Bone marrow (tissue), 2 donors: ENCODE measurements at places on chromosomes 13 and 19.

- DNase-seq: no peak
Observed at GRCh38 chr13:102039264-102039663, 362.6 kb downstream of the FGF14 start.

GRCh38 chr19:12527034-12527836 is 24.0 kb downstream of the ZNF564 start:
- no peak for DNase-seq

DNA sequence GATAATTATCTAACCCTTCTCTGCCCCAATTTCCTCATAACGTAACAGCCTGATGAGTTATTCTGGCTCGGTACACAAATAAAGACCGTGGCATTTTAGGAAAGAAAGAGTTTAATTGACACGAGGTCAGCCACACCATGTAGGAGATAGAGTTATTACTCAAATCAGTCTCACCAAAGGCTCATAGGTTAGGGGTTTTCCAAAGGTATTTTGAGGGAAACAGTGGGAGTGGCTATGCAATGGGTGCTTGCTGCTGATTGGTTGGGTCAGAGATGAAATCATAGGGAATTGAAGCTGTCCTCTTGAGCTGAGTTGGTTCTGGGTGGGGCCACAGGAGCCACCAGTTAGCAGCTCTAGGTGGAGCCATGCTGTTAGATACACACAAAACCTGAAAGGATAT is 137.5 kb downstream of the FREM2 start:
- no peak for DNase-seq

DNA sequence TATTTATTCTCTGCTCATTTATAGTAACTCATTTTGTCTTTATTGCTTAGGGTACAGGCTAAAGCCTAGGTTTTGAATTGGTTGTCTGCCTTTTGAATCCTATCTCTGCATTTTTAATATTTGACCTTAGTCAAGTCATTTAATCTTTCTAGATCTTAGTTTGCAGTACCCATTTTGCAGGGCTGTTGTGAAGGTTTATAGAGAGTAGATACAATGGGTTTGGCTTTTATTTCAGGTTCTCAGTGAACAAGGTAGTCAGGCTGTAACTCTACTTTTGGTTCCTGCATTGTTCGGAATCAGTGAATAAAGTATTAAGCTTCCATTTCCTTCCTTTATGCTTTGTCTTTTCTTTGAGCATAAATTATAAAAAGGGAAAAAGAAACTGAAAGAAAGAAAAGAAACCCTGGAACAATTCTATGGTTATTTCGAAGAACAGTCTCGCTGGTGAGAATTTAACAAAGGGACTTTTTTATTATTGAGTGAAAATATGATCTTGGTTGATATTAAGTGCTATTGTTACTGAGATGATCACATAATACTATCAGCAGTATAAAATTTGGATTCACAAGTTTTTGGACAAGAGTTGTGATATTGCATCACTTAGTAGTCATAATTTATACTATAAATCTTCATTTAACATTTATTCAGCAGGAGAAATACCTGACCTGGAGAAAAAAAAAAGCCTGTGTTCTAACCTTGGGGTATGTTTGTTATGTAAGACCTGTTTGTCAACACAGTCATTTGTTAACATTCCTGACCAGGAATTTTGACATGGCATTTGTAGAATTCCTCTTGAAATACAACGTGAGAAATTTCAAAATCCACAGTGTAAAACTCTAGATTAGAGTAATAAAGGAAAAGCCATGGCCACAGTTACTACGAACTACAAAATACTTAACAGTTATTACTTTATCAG is 91.3 kb downstream of the ZMYM2 start:
- DNase-seq: no peak

DNA sequence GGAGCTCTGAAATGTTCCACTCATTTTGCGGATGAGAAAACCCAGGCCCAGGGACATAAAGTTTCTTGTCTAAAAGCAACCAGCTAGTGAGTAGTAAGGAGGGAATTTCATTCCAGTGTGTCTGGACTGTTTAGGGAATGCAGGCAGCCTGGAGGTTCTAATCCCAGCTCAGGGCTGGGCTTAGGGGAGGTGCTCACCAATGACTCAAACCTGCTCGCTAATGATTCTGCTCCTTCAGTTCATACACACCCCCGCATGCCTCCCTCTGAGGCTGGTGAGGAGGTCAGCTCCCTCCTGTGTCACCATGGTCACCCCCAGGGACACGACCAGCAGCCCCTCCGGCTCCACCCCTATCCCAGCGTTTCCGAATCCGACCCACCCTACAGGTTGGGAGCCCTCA is 34.6 kb downstream of the CYP4F2 start:
- no peak for DNase-seq
